T-cell (primary cell): ENCODE measurements at places on chromosomes 2 and 18. TPM values are rescaled to one million over a fixed set of nuclear protein-coding genes. Genes with fewer than 3 reads are reported as not detected.

GRCh38 chr18:40414155-40414754 is 1540.8 kb upstream of the PIK3C3 start:
- DNase-seq = no peak

GRCh38 chr18:59359576-59359952 is 499 bp upstream of the LMAN1 start:
- no peak for DNase-seq

GRCh38 chr2:429575-430254 is 141.8 kb upstream of the ALKAL2 start:
- peak; percentile 22 for DNase-seq

Gene MAPK4
- total RNA-seq = 0.06 TPM

- DNase-seq = no peak
Measured at GRCh38 chr2:177084607-177085006, 128.0 kb upstream of the HNRNPA3 start.

DNA sequence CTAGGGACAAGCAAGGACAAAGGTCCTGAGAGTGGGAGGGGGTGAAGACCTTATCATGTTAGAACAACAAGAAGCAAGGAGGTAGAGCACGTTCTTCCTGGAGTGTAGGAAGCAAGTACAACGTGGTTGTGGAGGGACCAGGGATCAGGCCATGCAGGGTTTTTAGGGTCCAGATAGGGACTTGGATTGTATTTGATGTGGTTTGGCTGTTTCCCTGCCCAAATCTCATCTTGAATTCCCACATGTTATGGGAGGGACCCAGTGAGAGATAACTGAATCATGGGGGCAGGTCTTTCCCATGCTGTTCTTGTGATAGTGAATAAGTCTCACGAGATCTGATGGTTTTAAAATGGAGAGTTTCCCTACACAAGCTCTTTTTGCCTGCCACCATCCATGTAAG is 53.2 kb downstream of the ICA1L start:
- DNase-seq = no peak

- DNase-seq = no peak
Measured at GRCh38 chr2:172985139-172985892, 90.3 kb upstream of the MAP3K20 start.

Gene SCN7A
- not detected for total RNA-seq

Gene MYOM1
- 1.9 TPM for total RNA-seq

GRCh38 chr2:180647221-180647620 is 333.2 kb upstream of the UBE2E3 start:
- DNase-seq = no peak

DNA sequence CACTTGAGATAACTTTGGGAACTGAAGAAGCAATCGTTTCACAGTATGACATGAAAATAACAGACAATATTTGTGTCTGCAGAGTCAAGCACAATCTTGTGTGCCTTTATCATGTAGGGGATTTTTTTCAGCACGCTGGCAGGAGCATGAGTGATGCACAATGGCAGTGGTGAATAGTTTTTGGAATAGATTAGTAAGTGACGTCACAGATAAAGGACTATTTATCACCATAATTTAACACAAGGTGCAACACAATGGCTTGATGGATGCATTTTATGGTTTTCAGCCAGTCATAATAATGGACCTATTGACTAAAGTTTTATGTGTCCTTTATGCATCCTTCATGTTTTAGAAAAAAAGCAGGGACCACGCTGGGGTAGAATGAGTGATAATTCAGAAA is 559.8 kb upstream of the FANCL start:
- no peak for DNase-seq

GRCh38 chr2:86768189-86768949 is 22.3 kb downstream of the CD8A start:
- DNase-seq = no peak

- DNase-seq = no peak
Measured at GRCh38 chr18:24063121-24063731, 48.7 kb downstream of the TTC39C start.

- no peak for DNase-seq
Measured at GRCh38 chr2:124325667-124326440, 300.8 kb downstream of the CNTNAP5 start.

DNA sequence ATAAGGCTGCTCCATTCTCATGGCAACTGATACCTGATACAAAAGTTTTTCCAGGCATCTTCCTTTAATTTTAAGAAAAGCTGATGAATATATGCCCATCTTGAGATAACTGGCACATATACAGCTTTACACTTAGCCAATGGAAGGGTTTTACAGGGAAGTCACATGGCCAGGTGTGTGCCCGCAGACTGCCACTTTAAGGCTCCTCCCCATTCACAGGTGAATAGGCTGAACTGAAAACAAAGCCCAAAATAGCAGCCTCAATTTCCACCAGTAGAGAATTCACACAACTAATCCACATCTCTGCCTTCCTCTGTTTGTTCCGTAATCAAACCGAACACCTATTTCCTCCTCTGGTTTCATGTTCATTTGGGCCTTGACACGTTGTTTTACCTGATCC is 9.8 kb upstream of the ME2 start:
- DNase-seq = no peak

Gene SLC5A7
- not detected for total RNA-seq

Gene GALNT13
- 0.47 TPM for total RNA-seq

DNA sequence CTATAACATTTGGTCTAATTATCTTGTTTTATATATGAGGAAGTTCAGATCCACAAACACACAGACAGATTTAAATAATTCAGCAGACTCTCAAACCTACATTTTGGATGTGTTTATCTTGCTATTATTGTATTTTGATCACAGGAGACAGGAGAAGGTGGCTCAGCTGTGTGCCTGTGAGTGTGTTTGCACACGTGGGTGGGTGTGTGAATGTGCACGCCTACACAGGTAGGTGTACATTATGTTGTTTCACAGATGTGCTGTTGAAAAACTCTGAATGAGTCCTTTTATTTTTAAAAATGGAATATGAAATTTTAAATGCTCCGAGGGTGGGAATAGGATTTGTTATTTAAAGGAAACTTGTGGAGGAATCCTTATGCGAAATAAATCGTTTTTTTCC is 183.4 kb downstream of the PRKCE start:
- DNase-seq = no peak

DNA sequence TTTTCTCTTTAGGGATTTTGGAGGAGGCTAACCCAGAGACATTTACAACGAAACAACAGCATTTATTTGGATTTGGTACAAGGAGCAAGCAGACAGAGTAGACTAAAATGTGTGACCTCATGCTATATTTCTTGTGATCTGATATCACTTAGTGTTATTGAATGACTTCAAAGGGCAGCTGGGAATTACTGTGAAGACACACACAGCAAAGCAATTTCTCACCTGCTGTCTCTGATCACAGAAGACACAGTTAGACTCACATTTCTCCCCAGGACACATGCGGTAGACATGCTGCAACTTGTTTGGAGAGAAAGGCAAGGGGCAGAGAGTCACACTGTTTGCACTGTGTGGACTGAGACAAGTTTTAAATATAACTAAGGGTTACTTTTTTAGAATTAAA is 67.5 kb downstream of the LTBP1 start:
- no peak for DNase-seq

Gene SDC1
- 0.99 TPM for total RNA-seq

Gene OXER1
- not detected for total RNA-seq

- no peak for DNase-seq
Measured at GRCh38 chr18:26477828-26478466, 70.4 kb downstream of the KCTD1 start.

Gene COL4A4
- total RNA-seq = 0.12 TPM

Gene LIMS2
- total RNA-seq = 14.5 TPM

Gene POTEC
- total RNA-seq = 0.05 TPM

DNA sequence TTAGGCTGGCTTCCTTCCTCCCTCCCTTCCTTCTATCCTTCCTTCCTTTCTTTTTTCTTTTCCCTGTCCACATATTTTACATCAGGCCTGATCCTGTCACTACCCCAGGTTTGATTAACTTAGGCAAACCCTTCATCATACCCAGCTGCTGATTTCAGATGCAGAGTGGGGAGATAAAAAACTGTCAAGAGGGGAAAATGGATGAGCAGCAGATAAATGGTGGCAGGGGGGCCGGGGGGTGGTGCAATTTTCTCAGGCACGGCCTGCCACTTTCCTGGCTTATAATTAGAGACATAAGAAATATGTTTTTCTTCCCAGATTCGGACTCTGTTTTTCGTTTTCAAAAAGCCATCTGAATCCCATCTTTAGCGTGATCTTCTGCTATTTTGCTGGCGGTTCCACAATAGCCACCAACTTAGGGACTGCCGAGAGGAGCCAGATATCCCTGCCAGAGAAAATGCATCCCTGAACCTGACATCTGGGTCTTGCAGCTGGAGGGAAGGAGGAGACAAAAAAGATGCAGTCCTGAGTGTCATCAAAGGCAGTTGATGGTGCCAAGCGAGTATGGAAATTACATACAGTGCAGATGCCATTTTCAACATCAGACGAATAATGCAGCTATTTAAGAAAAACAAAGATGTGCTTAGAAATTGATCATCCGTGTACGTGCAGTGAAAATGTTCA is 49.9 kb downstream of the CXCR4 start:
- DNase-seq = no peak

DNA sequence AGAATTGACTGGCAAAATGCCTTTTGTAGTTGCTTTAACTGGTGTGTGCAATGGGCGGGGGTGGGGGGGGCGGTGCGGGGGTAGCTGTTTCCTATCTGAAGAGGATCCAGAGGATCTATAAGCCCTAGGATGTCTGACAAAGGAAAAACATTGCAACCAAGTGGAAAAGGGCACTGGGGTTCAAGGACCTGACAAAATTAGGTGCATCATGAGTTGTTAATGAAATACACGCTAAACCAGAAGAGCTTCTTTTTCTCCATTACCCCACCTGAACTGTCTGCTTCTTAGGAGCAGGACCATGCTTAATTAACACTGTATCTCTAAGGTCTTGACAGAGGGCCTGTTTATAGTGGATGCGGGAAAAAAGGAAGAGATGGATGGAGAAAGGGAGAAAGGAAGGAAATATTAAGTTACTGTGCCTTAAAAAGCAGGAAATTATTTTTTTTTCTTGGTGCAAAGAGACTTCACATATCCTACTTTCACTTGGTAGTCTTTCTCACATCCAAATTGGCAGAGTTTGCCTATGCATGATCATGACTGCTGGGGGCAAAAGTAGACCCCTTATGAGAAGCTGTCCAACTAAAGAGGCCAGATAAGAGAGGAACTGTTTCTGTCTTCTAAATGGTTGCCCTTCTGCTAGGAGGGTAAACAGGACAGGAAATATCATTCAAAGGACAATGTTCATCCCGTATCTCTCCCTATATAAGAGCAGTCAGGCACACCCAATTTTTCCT is 4.6 kb downstream of the RND3 start:
- DNase-seq = no peak

DNA sequence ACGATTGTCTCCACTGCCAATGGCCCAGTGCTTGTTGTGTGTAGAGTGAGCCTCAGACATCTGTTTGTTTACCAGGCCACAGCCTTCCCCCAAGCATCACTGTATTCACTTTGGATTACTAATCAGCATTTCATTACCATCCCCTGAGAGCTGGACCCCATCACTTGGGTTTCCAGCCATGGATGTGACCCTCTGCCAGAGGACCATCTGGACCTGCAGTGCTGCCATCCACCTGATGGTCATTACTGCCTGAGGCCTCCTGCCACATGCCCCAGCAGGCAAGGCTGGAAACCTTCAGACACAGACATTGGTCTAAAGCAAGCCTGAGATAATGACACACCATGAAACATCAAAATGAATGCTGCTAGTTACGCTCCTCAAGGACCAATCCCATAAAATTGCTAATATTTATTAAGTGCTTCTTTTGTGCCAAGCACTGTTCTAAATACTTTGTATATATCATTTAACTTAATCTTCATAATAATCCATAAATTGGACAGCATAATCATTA is 2096.3 kb upstream of the CELF4 start:
- DNase-seq = no peak

Gene EPC2
- 58.4 TPM for total RNA-seq

DNA sequence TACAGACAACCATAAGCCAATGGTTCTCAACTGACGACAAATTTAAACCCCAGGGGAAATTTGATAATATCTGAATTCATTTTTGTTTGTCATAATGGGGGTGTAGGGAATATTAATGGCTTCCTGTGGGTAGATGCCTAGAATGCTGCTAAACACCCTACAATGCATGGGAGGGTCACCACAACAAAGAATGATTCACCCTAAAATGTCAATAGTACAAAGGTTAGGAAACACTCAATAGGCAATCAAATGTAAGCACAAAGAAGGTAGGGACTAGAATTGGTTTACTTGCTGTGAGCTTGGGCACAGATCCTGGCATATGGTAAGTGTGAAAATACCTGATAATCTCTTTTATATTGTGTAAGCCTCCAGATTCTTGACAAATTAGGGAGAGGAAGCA is 20.1 kb upstream of the FANCL start:
- DNase-seq = no peak

GRCh38 chr2:75788154-75788553 is 77.4 kb upstream of the GCFC2 start:
- DNase-seq = no peak

Gene CRYGC
- total RNA-seq = not detected

Gene RTP5
- total RNA-seq = 1.2 TPM

DNA sequence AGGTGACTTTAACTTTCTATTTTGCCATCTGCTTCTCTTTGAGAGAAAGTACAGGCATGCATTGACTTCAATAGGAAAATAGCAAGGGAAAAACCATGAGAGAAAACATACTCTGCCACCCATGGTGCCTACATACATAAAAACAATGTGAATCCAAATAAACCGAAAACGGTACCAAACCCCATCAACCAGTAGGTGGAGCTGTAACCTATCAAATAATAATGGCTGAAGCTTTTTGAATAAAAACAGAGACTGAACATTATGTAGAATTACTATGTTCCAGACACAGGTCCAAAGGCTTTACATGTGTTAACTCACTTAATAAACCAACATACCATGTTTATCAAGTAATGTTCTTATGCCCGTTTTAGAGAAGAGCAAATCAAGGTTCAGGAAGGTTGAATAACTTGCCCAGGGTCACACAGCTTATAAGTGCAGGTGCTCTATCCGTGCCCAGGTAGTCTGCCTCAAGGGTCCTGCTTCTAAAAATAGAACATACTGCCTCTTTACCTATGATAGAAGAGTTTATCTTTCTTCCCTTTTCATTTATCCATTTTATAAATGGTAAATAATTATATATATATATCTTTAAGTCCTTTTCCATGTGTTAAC is 293.9 kb upstream of the SYT4 start:
- no peak for DNase-seq

DNA sequence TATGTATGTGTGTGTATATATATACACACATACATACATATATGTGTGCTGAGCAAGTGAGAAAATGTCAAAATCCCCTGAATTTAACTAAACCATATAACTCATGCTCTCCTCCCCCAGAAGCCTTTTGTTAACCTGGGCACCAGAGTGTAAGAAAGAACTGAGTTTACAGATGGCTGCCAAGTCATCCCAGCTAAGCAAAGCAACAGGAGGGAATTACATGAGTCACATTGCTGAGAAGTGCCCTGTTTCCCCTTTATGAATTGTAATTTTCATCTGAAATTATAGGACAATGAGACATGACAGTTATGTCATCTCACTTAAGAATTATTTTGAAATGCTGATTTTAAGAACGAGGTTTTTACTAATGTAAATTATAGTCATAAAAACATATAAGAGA is 29.9 kb downstream of the SCN7A start:
- no peak for DNase-seq
